ENCODE measurements at places on chromosomes 5 and 9. TPM values are rescaled to one million over a fixed set of nuclear protein-coding genes. Genes with fewer than 3 reads are reported as not detected.

The PRDM9 gene
- not detected for total RNA-seq

The CDC20B gene
- not detected for total RNA-seq

The SLCO4C1 gene
- not detected for total RNA-seq

The AQP3 gene
- total RNA-seq = 35.1 TPM

The DAB2IP gene
- total RNA-seq = 19.2 TPM

The RXFP3 gene
- total RNA-seq = not detected

The SLC4A9 gene
- total RNA-seq = 0.74 TPM

The SVEP1 gene
- total RNA-seq = 140 TPM

The SHISAL2B gene
- total RNA-seq = 0.69 TPM

The IL31RA gene
- total RNA-seq = not detected
